ENCODE measurements at places on chromosomes 2 and 18. TPM values are rescaled to one million over a fixed set of nuclear protein-coding genes. Genes with fewer than 3 reads are reported as not detected.

The BABAM2 gene
- polyA plus RNA-seq, result 45.2 TPM

The SLC20A1 gene
- 8.6 TPM for polyA plus RNA-seq

The PROM2 gene
- 0.79 TPM for polyA plus RNA-seq

The FOXD4L1 gene
- 0.07 TPM for polyA plus RNA-seq

The EPG5 gene
- 8.2 TPM for polyA plus RNA-seq

The GALNT14 gene
- polyA plus RNA-seq, result 0.25 TPM

GRCh38 chr2:113203901-113204519, 30.2 kb downstream of the PSD4 start:
- DNase-seq, result peak; percentile 84

- no peak for DNase-seq
Observed at GRCh38 chr2:27014771-27015433, 17.9 kb upstream of the TMEM214 start.

DNA sequence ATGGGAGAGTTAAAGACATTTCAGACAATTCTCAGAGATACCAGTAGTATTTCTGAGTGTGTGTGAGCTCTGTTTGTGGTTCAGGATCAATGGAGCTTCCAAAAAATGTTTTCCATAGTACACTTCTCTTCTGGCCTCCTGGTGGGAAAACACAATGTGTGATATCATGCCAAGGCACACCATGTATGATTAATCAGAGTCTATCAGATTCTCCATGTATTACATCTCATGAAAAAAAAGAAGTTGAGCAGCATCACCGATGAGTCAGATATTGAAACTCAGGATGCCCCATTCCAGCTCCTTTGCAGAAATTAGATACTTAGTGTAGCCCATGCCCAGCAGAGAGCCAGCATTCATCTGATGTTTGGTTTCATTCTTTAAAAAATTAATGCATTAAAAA, 620.3 kb upstream of the POU3F3 start:
- no peak for DNase-seq

DNA sequence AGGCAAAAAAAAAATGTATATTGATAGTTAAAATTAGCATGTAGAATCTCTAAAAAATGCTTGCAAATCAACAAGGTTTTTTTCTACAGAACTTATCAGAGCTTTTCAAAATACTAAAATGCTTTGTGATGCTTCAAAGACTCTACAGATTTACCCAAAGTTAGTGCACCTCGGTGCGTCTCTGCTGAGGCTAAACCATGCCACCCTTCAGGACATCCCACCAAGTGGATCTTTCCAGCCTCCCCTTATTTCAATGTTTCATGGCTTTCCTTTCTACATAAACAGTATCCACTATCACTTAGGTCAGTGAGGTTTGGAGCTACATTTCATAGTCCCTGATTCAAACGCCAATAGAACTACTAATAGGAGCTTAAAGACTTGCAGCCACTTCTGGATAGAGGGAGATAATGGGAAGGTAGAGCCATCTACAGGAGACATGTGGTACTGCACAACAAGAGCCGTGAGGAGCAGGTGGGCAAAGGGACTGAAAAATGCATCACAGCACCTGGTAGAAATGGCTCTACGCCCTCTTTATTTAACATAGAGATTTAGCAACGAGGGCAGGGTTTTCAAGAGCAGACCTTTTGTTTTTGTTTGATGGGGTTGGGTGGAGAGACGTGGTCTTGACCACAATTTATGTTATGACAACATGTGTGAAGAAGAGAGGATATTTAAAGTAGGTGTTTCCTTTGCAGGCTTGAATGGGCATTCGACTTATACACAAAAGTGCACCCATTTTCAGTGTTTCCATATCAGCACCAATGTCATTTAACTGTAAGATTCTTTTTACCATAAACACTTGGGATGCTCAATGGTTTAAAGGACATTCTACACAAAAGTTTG, 56.1 kb upstream of the SLC35G4 start:
- no peak for DNase-seq

DNA sequence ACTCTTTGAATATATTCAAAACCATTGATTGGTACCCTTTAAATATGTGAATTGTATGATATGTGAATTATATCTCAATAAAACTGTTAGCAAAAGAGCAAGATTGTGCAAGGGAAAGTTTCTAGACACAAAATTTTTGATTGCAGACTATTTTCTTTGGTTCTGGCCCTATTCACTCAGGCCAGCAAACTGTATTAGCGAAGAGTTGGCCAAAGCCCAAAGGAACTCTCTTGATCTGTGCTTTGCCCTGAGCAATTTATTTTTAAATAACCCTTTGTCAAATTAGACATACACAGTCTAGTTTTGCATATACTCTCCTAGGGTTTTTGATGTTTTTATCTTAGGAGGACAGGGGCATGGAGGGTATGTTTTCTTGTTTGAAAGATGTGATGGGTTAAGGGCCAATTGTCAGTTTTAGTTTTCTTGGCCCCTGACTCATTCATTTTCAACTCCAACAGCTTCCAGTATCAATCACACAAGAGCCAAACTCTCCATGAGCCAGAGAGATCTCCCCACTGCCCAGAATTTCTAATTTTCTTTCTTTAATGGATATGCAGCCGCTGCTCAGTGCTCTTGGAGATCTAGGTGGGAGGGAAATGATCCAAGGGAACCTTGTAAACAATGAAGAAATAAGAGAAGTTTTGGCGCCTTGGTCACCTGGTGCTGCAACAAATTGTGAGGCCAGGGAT, 231.5 kb downstream of the SRBD1 start:
- no peak for DNase-seq

- DNase-seq, result no peak
Observed at GRCh38 chr2:108392029-108392428, 14.3 kb downstream of the SULT1C4 start.

GRCh38 chr18:3114451-3114850, 101.5 kb upstream of the LPIN2 start:
- no peak for DNase-seq

DNA sequence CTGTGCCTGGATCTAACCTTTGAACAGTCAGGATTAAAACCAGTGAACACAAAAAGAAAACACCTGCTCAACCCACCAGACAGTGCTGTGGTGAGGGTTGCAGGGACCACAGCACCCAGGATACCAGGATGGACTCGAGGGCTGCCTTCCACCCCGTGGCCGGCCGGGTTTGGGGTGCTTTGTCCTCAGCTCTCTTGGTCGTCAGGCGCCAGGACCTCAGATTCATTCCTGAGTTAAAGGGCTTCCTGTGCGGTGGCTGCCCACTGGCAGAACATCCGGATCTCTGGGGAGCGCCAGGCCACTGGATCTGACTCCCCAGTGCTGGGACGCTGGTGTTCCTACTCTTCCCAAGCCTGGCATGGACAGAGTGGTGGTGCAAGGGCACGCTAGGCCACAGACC, 239.8 kb downstream of the TFCP2L1 start:
- no peak for DNase-seq

DNA sequence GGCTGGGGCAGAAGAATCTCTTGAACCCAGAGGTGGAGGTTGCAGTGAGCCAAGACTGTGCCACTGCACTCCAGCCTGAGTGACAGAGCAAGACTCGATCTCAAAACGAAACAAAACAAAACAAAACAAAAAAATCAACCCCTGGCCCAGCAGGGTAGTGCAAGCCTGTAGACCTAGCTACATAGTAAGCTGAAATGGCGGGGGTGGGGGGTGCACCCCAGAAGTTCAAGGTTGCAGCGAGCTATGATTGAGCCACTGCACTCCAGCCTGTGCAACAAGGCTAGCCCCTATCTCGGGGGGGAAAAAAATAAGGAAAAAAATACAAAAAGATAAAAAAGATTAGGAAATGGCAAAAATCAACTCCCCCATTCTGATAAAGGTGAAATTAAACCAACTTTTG, 6.4 kb downstream of the ATL2 start:
- DNase-seq, result no peak

DNA sequence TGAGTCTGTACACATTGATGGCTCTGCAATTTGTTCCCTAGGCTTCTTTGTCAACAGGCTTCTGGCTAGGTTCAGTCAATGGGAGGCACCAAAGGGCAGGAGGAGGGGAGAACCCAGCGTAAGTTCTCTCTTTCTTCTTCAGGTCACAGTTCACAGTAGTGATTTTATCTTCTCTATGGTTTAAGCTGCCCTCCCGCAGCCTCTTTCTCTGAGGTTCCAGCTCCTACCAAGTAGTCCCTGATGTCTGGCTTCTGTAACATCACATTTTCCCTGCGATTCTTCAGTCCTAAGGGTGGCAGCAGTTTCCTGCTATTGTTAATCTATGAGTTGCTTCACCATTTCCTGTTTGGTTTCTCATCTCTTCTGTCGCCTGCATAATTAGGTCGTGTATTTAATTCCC, 107.4 kb downstream of the CPO start:
- DNase-seq, result no peak

GRCh38 chr18:32454593-32454992, 16.1 kb downstream of the GAREM1 start:
- no peak for DNase-seq

DNA sequence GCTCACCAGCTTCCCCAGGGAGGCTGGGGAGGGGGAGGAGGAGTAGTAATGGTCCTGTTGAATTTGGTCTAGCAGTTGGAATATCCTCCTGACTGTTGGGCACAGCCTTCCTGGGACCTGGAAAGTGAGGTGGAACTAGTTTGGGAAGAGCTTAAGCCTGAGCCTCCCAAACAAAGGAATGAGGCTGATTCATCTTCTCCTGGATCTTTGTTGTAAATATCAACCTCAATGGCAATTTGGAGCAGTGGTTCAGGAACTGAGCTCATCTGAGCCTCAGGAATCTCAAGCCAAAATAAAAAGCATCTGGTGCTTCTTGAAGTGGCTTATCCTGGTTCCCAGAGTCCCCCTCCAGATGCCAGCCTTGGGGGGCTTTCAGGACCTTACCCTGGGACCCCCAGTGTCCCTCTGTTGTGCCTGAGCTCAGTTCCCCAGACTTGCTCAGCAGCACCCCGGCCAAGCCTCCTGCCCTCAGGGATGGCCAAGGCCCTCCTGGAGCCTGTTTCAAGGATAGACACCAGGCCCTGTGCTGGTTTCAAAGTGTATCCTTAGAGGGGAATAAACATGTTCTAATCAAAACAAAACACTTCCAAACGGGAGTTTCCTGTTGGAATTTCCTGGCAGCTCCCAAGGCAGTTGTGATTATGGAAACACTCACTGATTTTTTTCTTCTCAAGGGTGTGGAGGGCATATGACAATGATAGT, 112.6 kb downstream of the DDX1 start:
- no peak for DNase-seq

DNA sequence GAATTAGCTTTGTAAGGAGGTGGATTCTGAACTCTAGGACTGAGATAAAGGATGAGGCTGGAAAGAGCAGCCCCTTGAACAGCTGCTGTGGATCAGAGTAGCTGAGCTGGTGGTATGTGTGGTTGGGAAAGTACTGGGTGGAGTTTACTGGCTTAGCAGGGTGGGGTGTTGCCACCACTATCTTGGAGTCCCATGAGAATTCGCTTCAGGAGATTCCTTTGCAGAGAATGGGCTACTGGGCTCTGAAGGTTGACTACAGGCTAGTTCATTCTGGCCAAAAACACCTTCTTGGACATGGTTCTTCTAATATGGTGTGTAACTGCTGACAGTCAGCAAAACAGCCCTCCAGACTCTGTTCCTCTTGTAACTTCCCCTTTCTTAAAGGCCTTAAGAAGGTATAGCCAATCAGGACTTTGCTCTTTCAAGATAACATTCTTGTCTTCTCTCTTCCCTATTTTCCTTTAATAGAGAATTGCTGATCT, 52.7 kb downstream of the TET3 start:
- DNase-seq, result no peak

DNA sequence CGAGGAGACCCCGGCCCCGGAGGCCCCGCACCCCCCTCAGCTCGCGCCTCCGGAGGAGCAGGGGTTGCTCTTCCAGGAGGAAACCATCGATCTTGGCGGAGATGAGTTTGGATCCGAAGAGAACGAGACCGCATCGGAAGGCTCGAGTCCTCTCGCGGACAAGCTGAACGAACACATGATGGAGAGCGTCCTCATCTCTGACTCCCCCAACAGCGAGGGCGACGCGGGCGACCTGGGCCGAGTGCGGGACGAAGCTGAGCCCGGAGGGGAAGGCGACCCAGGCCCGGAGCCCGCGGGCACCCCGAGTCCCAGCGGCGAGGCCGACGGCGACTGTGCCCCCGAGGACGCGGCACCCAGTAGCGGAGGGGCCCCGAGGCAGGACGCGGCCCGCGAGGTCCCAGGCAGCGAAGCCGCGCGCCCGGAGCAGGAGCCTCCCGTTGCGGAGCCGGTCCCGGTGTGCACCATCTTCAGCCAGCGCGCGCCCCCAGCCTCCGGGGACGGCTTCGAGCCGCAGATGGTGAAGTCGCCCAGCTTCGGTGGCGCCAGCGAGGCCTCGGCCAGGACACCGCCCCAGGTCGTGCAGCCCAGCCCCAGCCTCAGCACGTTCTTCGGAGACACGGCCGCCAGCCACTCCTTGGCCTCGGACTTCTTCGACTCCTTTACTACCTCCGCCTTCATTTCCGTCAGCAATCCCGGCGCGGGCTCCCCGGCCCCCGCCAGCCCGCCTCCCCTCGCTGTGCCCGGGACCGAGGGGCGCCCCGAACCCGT, 8.3 kb downstream of the TRAPPC12 start:
- no peak for DNase-seq

DNA sequence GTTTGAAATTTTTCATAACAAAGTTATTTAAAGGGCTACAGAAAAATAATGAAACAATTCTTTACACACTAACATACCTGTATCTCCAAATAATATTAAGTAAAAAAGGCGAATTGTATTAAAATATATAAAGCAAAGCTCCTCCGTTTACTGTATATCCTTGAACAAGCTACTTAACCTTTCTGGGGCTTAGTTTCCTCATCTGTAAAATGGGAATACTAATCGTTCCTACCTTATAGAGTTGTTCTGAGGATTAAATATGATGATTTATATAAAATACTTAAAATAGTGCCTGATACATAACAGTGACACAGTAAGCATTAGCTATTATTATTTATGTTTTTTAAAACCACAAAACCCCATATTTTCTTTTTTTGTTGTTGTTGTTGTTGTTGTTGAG, 13.3 kb downstream of the SLC25A12 start:
- DNase-seq, result no peak

DNA sequence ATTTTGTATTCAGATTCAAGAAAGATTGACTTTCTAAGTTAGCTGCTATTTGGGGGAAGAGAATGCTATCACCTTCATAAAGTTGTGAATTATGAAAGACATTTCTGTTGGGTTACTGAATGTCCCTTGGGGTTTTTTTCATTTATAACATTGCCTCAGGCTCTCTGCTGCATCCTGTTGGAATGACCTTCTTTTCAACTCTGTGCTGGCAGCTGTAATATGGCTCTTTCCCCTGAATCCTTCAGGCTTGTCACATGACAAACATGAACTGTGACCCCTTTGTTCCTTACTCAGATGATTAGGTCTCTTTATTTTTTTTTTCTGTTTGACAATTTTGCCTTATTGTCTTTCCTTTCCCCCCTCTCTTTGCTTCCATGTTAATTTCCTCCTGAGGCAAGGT, 159.8 kb downstream of the TAF4B start:
- no peak for DNase-seq

Measured in right cardiac atrium (tissue), 5 donors.